ENCODE measurements at places on chromosomes 13 and 19.

- DNase-seq: no peak
Observed at GRCh38 chr13:78032132-78032531, 113.5 kb upstream of the EDNRB start.

DNA sequence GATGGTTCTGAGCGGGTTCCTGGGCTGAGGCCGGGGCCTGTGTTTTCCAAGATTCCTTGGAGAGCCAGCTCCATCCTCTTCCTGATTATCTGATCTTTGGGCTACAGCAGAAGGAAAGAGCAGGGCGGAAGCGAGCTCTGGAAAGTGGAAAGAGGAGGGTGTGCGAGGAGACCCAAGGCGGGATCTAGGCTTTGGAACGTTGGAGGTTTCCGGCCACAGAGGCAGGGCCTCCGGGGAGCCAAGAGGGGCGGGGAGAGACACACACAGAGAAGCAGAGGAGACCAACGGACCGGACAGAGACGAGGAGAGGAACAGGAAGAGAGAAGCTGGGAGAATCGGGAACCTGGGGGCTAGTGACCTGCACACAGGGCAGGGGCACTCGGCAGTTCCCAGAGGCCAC is at the start of gene CLEC11A:
Gene CLEC11A (plus strand): TSS at position 296 of the 400 bp plus-strand sequence. CDS start 162 bp downstream, outside the sequence.
- DNase-seq: no peak

DNA sequence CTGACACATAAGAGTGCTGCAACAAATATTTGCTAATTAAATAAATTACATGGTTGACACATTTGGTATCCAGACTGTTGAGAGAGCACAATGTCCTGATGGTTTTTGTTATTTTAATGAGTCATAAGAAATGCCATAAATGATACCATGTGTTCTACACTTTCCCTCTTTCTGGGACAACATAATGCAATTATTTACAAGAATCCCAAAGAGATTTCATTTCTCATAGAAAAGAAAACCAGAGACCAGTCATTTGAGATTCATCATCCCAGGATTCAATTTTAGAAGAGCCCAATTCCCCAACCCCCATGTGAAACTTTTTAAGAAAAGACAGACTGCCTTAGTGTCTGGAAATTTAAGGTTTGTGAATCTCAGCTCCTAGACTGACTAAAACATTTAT is 399.6 kb downstream of the DCT start:
- no peak for DNase-seq

DNA sequence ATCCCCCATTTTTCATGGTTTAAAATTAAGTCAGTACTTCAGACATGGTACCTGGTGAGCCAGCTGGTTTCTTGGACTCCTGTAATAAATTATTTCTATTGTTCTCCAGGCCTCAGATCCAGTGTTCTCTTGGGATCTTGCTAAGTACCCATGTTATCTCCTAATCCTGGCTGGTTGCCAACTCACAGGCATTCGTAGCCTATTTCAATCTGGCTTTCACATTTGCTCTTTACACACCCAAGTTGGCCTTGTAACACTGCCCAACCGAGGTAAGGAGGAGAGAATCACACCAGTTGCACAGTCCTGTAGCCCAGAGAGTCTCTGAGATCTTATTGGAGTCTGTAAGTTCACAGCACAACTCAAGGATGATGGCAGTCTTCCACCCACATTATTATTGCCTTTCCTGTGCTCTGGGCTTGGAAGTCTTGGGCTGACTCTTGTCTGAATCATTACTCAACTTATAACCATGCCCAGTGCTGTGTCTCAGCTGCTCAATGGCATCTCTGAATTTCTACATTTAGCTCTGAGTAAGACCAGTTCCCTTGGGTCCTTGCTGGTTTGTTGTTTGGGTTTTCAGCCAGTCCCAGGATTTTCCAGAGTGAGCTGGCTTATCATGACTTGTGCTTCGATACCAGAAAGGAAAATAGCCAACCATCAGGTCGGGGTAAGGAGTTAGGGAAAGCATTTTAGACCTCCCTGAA is 76.6 kb upstream of the KLF12 start:
- DNase-seq: no peak

- peak; percentile 20 for DNase-seq
Observed at GRCh38 chr19:1315470-1316166, 29.9 kb downstream of the EFNA2 start.

DNA sequence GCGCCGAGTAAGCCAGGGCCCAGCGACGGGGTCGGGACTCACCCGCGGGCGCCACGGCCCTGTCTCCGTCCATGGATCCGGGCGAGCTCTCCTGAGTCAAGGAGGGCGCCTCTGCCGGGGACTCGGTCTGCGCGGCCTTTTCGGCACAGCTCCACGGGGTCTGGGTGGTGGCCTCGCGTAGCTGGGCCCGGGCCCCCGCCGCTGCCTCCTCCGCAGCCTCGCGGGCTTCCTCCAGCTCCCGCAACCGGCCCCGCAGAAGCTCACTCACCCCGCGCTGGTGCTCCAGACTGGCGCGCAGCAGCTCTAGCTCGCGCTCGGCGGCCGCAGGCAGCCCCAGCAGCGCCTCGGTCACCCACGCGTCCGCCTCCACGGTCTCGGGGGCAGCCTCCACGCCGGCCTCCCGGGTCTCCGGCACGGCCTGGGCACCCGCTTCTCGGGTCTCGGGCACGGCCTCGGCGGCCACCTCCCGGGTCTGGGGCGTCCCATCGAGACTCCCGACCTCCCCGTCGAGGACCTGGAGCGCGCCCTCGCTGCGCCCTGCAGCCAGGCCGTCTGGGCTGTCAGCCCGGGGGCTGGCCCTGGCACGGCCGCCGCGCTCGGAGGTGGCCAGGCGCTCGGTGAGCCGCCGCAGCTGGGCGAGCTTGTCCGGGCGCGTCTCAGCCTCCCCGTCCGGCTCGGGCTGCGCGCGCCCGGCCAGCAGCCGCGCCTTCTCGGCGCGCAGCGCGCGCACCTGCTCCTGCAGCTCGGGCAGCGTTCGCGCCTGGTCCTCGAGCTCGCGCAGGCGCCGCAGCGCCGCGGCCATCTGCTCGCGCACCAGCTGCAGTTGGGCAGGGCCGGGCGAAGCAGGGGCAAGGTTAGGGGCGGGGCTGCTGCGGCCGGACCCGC is 8.4 kb downstream of the KANK3 start:
- no peak for DNase-seq

- no peak for DNase-seq
Observed at GRCh38 chr19:31085125-31085524, 264.1 kb downstream of the TSHZ3 start.

DNA sequence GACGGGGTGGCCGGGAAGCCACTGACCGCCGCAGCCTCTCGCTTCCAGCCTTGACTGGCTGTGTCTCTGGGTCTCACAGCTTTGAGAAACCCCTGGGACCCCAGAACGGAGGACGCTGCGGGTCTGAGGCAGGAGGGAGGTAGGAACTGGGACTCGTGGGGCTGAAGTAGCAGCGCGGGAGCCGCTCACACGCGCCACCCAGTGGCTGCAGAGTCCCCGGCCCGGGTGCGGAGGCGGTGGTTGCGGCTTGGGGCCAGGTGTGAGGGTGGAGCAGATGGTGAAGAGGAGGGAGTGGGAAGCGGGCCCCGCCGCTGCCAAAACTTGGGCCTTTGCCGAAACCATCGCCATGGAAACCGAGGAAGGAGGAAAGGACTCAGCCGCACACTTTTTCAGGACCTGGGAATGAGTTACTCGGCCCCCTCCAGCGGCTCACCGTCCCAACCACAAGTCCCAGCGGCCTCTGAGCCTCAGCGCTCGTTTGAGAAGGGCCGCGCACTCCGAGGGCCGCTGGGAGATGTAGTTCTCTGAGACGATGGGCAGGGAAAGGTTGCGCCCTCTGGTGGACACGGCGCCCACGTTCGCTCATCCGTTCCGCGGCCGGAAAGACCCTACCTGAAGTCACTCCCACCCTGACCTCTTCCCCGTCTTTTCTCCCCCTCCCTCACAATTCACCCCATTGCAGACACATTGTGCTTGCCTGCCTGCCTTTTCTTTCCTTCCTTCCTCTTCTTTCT is 2.2 kb upstream of the SLC17A7 start:
- DNase-seq: peak; percentile 76

DNA sequence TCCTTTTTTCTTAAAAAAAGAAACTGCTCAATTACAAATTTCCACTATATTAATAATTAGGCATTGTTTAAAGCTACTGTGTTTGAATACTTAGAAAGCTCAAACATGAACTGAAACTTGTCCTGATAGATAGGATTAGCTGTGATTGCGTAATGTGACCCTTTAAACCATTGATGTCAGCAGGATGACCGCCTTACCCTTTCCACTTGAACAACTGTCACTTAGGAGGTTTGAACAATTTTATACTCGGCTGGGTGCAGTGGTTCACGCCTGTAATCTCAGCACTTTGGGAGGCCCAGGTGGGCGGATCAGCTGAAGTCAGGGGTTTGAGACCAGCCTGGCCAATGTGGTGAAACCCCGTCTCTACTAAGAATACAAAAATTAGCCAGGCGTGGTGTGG is 2.9 kb downstream of the LAMP1 start:
- no peak for DNase-seq

DNA sequence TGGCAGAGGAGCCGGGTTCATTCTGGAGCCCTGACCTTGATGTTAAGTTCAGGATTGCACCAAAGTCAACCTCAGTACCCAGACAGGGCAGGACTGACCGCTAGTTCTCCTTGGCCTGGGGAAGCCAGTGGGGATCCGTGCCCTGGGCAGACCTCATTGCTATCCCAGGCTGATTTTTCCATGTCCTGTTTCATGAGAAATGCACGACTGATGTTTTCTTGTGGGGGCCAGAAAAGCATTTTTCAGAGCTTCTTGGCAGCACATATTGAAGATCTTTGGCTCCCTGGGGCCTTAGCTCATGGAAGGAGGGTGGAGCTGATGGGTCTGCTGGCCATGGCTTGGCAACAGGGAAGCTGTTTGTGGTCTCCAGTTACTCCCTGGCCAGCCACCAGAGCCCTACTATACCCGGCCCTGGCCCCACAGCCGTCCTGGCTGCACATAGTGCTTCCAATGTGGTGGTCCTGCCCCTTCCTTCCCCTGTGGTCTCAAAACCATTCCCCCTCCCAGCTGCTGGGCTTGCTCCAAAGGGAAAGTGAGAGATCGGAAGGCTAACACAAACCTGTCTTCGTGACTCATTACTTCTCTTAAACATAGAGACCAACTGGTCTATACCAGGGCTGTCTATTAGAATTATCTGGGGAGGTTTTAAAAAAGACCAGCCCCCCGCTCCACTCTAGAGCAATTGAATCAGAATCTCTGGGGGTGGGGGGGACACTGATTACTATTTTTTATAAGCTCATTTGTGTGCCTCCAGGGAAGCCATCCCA is 11.2 kb downstream of the IL17D start:
- DNase-seq: no peak

DNA sequence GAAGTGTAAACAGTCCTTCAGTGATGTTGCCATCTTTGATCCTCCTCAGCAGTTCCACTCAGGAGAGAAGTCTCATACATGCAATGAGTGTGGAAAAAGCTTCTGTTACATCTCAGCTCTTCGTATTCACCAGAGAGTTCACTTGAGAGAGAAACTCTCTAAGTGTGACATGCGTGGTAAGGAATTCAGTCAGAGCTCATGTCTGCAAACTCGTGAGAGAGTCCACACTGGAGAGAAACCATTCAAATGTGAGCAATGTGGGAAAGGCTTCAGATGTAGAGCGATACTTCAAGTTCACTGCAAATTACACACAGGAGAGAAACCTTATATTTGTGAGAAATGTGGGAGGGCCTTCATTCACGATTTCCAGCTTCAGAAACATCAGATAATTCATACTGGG is 7.7 kb downstream of the ZNF230 start:
- DNase-seq: no peak

DNA sequence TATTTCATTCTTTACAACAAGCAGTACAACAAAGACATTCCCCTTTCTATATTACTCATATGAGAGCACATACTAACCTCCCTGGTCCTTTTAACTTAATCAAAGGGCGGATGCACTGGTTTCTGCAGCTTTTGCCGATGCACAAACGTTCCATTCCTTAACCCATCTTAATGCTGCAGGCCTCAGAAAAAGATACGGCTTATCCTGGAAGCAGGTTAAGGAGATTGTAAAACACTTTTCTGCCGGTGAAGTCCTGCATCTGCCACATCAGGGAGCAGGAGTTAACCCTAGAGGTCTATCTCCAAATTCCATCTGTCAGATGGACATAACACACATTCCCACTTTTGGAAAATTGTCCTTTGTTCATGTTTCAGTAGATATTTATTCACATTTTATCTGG is 11.5 kb upstream of the ZNF814 start:
- no peak for DNase-seq

DNA sequence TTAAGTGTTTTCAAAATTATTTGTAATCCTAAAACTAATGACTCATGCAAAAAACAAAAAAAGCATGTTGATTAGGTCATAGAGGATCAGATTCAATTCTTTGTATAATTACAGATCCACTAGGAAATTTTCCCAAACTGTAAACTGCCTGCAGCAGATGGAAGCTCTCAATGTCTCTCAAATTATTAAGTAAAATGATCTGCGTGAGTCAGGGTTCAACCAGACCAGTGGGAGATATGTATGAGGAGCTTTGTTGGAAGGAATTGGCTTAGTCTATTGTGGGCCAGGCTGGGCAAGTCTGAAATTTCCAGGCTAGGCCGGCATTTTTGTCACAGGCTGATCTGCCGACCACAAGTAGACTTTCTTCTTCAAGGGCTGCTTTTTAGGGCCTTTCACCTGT is 14.4 kb upstream of the SACS start:
- DNase-seq: no peak

DNA sequence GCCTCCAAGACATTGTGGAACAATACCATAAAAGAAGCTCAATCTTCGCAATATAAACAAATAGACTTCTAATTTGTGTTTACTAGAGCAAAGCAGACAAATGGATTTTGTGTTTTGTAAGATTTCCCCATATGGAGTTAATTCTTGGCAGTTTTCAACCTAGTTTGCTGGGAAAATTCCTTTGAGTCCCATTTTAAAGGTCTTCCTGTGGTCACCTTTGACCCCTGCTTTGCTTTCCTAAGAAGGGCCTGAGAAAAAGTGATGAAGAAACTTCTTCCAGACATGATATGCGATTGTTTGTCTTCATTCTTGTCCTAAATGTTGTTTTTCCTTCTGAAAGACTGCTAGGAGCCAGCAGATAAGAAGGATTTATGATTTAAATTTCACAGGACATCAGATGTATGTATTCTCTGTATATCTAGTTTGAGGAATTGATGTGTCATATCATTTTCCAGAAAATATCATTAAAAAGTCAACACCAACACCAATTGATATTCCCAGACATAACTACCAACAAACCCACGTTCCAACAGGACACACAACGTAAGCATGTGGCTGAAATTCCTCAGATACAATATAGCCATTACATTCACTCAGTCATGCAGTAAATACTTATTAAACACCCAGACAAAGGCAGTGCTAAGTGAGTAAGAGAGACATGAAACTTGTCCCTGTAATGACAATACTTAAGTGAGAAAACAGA is 276.4 kb downstream of the LHFPL6 start:
- no peak for DNase-seq

- no peak for DNase-seq
Observed at GRCh38 chr19:6685962-6686627, 16.1 kb upstream of the TNFSF14 start.

- no peak for DNase-seq
Observed at GRCh38 chr19:58498316-58499020, 13.3 kb downstream of the SLC27A5 start.

- DNase-seq: no peak
Observed at GRCh38 chr13:109336730-109337129, 449.7 kb downstream of the IRS2 start.

GRCh38 chr13:85521657-85522056 is 277.6 kb downstream of the SLITRK6 start:
- DNase-seq: no peak

GRCh38 chr19:48415395-48415794 is 21.9 kb downstream of the GRIN2D start:
- no peak for DNase-seq

Data from hypothalamus (tissue), 51 donors.